ENCODE measurements at places on chromosomes 16 and 17. TPM values are rescaled to one million over a fixed set of nuclear protein-coding genes. Genes with fewer than 3 reads are reported as not detected.

The GDPD3 gene
- 6.0 TPM for polyA plus RNA-seq

GRCh38 chr17:70295731-70296130 lies 126.4 kb downstream of the KCNJ2 start:
- no peaks in the 10 kb centered on the region for H3K27me3 ChIP-seq
- no peaks in the 10 kb centered on the region for H3K4me1 ChIP-seq

GRCh38 chr17:12395733-12396354 lies 269.8 kb upstream of the MYOCD start:
- no peaks in the 10 kb centered on the region for H3K4me1 ChIP-seq
- no peak for DNase-seq
- H3K27ac ChIP-seq: no peak overlapping the region
- no peaks in the 10 kb centered on the region for H3K36me3 ChIP-seq

The LYRM9 gene
- 9.7 TPM for polyA plus RNA-seq

The NKD1 gene
- 2.3 TPM for polyA plus RNA-seq

The WWP2 gene
- polyA plus RNA-seq: 36.9 TPM

GRCh38 chr16:68626557-68626956 lies 18.6 kb upstream of the CDH3 start:
- H3K27me3 ChIP-seq: no peaks in the 10 kb centered on the region
- H3K36me3 ChIP-seq: no peaks in the 10 kb centered on the region
- DNase-seq: no peak
- H3K27ac ChIP-seq: no peak overlapping the region

All from lung (tissue), 17 donors.